ENCODE measurements at places on chromosomes 5 and 9.

GRCh38 chr9:136512651-136513071 is 29.8 kb upstream of the SEC16A start:
- DNase-seq: no peak

- DNase-seq: no peak
These were observed 3.0 kb downstream of the SLC22A5 start for GRCh38 chr5:132372542-132372941.

DNA sequence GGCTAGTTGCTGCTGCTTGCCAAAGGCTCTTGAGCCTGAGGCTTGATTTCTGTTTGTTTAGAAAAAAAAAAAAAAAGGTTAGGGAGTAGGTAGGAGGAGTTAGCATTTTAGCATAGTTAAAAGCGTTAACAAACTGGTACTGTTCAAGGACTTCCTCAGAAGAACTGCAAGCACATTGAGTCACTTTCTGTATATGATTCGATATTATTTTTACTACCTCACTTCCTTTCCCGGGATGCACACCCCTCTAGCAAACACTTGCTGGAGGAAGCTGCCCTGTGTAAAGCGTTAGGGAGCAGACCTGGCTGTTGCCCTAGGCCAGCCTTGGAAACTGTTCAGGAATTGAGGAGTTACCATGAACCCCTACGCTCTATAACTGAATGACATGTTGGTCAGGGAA is 15.7 kb upstream of the CEP120 start:
- DNase-seq: no peak

DNA sequence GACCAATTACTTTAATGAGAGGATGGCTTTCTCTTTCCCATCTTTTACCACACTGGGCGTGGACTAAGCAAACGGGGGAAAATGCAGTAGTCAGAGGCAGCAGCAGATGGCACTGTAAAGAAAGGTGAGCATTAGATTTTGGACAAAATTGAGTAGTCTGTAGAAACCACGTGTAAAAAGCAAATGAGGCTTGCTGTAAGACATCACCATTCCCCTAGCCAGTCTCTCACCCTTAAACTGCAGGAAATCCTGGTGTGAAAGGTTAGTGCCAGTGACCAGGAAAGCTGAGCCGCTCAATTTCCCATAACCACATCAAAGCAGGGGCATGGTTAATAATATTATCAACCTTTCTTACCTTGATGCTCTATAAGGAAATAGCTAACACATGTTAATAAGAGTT is 31.8 kb downstream of the SPATA31C2 start:
- no peak for DNase-seq

GRCh38 chr5:41094871-41095270 is 23.7 kb upstream of the MROH2B start:
- DNase-seq: no peak

- no peak for DNase-seq
These were observed 37.9 kb downstream of the CYFIP2 start for GRCh38 chr5:157303667-157304327.

DNA sequence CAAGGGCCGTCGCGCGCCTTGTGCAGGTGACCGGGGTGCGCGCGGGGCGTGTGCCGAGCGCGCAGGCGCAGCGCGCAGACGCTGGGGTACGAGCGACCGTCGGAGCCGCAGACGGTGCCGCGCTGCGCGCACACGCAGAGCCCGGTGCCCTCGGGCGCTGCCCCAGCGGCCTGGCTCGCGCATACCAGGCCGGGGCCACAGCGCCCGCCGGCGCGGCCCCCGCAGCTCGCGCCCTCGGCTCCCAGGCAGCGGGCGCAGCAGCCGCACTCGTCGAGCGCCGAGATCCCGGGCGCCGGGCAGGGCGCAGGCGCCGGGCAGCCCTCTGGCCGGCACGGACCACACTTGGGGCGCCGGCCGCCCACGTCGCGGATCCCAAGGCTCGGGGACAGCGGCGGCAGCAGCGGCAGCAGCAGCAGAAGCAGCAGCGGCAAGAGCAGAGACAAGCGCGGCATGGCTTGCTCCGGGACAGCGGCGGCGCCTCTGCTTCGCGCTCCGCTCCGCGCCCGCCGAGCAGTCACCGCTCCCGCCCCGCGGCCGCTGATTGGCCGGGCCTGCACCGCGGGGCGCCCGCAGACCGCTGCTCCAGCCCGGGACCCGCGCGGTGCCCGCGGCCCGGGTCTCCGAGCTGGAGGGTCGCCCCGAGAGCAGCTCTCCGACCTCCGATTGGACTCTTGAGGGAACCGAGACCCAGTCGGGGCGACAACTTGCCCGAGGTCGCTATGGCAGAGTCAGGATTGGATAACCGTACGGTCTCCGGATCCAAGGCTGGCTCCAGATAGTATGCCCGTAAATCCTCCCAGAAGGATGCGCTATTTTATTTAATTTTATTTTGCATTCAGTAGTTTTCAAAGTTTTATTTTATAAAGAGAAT is at the start of gene IGFBPL1:
Gene IGFBPL1, minus strand, starts transcription at position 482 of the 871 bp plus-strand sequence. Its CDS starts 30 bp downstream, at position 452.
- no peak for DNase-seq

DNA sequence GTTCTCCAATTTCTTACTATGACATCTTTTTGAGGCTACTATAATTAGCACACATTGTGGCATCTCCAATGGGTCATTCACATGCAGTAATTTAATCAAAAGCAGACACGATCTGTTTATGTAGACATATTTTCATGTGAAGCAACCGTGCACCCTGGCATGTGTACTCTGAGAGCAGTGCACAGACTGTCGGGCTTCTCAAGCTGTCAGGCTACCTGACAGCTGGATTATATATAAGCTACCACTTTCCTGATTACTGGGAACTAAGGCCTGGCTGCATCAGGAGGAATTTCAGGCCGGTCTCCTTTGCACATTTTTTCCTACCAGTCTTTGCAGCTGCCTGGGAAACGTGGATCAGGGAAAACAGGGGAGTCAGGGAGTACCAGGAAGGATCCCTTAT is 197.5 kb downstream of the MAPKAP1 start:
- DNase-seq: no peak

DNA sequence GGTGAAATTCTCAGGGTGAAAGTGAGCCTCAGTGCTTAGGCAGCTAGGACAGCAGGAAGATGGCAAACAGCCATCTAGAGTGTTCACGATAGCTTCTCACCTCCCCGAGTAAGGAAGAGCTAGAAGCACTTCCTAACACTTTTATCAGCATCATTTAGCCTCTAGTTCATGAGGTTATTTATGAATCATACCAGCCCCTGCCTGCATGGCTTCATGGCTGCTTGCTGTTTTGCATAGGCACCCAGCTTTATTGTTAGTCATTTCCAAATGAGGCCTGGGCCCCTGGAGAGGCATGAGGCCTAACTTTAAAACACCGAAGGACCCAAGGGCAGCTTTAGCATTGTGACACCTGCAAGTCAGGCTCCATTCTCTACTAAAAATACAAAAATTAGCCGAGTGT is 134.9 kb upstream of the PANK3 start:
- DNase-seq: no peak

- DNase-seq: peak; percentile 29
These were observed 29.3 kb upstream of the UNC5A start for GRCh38 chr5:176781054-176781375.

GRCh38 chr9:111794835-111795556 is at the start of gene SHOC1:
SHOC1 (minus strand) TSS chr9:111794937; CDS start chr9:111791418, 3,519 bp downstream.
- no peak for DNase-seq

DNA sequence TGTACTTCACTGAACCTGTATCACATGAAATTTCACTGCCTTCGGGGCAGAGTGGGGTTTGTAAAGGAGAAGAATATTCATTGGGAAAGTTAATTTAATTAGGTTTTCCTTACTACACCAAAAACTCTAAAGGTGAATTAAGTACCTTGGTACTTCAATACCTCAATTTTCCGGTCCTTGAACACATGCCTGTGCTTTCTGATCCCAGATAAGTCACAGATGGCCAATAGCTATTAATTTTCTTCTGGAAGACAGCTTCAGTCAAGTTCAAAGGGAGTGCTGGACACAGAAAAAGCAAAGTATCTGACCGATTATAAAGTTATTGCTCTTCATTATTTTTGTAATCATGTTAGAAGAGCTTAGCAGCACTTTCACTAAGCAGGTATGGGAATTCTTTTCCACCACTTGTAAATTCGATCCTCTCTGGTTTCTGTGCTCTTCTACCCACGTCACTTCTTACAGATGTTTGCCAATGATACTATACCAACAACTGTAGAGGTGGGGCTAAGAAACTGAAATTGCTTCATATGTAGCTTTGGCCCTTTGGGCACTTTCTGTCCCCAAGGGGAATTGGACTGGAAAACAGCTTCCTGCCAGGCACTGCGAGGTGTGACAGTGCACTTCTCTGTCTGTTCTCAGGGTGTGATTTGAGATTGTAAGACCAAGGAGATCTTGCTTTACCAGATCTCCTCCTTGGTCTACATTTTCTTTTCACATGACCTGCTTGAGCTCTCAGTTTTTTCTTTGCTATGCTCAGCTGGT is 164.0 kb downstream of the CCDC192 start:
- no peak for DNase-seq

DNA sequence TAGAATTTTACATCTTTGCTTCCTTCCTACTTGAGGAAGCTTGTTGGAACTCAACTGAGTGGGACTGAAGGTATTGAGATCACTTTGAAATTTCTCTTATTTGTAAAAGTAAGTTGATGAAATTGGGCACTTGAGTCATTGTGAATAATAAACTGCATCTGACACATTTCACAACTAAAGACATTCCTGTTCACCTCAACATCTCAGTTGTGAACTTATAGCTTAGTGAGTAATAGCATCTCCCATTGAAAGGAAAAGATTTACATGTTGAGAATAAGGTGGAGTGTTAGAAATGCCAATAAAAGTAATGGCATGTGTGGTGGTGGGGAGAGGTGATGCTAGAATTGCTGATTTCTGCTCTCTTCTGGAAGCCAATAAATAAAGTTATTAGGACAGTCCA is 145.0 kb downstream of the SLC24A2 start:
- DNase-seq: no peak

DNA sequence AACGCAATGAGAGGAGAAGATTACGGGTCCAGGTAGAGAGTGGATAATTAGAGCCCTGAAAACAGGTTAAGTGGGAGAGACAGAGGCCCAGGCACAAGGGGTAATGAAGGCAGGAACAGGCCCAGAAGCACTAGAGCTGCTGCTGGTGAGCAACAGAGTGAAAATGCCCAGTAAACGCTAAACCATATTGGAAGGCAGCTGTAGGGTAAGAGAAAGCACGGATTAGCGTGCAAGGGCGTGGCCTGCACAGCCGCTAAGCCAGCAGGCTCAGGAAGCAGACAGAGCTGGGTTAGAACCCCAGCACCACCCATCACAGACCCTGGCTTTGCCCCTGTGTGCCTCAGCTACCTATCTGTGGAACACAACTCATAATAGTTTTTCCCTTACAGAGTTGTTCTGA is 93.2 kb downstream of the PAX5 start:
- DNase-seq: no peak

DNA sequence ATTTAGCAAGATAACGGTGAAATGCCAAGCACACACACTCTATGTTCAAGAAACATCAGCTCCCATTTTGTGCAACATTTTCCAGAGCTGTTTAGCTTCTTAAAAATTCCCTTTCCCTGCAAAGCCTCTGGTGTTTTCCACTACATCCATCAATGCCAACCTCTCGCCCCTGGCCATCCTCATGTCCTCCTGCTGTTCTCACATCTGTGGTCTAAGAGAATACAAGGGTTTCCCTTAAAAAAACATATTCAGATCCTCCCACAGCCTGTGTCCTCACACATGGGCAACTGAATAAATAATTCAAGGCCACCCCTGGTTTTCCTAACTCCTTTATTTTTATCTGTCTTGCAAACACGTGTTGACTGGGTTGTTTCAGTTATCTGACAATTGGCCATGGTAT is 70.3 kb downstream of the PAPPA start:
- DNase-seq: no peak

- DNase-seq: peak; percentile 74
These were observed at the start of gene ARL10 for GRCh38 chr5:176365351-176366231. ARL10 (plus strand) TSS chr5:176365487; CDS start chr5:176365564, 77 bp downstream.

- DNase-seq: no peak
These were observed 161.4 kb upstream of the FBXL7 start for GRCh38 chr5:15338546-15338945.

DNA sequence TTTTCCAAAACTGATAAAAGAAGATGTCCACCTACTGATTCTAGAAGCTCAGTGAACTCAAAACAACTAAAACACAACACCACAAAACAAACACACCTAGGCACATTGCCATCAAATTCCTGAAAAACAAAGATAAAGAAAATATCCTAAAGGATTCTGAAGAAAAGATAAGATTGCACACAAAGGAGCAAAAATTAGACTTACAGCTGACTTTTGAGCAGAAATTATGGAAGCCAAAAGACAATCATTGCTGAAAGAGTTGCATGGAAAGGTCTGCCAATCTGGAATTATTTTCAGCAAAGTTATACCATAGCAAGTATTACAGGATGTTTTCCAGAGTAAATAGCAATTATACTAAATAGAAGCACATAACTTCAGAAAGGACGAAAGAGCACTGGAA is 128.2 kb upstream of the IRX2 start:
- no peak for DNase-seq

DNA sequence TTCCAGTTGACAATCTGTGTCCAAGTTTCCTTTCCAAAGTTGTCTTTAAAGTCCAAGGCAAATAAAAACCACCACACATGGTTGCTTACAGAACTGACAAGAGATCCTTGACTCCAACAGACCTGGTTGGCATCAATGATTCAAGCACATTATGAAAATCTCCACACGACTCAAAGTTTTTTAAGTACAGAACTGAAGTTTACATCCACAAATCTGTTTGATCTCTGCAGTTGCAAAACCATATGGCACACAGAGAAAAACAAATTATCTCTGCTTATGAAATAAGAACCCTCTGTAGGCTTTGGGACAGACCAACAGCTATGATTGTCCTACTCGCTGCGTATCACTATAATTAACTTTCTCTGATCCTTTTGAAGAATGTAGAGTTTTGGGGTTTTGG is 60.8 kb downstream of the MLLT3 start:
- no peak for DNase-seq

- DNase-seq: no peak
These were observed 806 bp downstream of the ZNF474 start for GRCh38 chr5:122130152-122130551.

GRCh38 chr5:1220831-1221230 is 4.3 kb upstream of the SLC6A18 start:
- no peak for DNase-seq

- DNase-seq: no peak
These were observed 27.8 kb downstream of the TMEM167A start for GRCh38 chr5:83049370-83049885.
